ENCODE measurements at places on chromosomes 7 and 10. TPM values are rescaled to one million over a fixed set of nuclear protein-coding genes. Genes with fewer than 3 reads are reported as not detected.

GRCh38 chr10:132803416-132804210 lies 17.7 kb upstream of the NKX6-2 start:
- H3K4me3 ChIP-seq, result no peak overlapping the region
- peaks cover 7% of the 10 kb centered on the region for H3K27me3 ChIP-seq

DNA sequence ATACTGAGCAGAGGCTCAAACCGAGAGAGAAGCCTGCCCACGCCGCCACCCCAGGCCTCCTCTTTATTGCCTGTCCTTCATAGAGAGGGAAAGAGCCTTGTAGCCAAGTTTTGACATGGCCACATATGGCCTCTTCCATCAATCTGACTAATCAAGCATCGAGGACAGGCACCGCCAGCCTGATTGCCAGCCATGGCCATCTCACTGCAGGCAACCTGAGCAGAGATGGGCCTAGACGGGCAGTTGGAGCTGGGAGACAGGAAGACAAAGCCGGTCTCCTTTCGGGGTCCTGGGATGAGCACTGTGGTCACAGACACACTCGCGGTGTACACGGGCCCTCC lies 67.2 kb downstream of the EBF3 start:
- no peak overlapping the region for H3K27ac ChIP-seq
- no peak for DNase-seq
- peaks cover 32% of the 10 kb centered on the region for H3K4me1 ChIP-seq
- peaks cover 65% of the 10 kb centered on the region for H3K27me3 ChIP-seq

DNA sequence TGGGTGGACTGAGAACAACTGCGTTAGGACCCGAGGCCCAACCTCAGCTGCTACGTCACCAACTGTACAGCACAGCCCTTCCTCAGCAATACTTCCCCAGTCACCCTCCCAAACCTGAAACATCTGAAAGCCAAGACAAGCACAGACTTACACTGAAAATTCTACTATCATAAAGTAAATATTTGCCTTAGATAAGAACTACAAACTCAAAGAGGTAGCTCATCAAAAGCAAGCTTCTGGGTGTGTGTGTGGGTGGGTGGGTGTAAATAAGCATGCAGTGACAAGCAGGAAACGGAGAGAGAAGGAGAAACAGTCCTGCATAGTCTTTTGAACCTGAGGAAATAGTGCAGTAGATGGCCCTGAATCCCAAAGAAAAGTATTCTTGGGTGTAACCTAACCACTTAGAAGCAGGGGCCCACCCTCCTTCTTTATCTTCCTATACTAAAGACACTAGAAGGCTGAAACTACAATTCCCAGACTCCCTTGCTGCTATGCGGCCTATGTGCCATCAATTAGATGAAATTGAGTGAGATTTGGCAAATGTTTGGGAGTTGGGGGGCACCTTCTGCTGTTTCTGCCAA lies 18.7 kb downstream of the SLC25A13 start:
- peak overlapping the region; percentile 29 for H3K4me3 ChIP-seq
- H3K36me3 ChIP-seq, result peaks cover 10% of the 10 kb centered on the region
- peaks cover 40% of the 10 kb centered on the region for H3K4me1 ChIP-seq
- DNase-seq, result no peak
- peak overlapping the region; percentile 87 for H3K27ac ChIP-seq
- H3K27me3 ChIP-seq, result no peaks in the 10 kb centered on the region

DNA sequence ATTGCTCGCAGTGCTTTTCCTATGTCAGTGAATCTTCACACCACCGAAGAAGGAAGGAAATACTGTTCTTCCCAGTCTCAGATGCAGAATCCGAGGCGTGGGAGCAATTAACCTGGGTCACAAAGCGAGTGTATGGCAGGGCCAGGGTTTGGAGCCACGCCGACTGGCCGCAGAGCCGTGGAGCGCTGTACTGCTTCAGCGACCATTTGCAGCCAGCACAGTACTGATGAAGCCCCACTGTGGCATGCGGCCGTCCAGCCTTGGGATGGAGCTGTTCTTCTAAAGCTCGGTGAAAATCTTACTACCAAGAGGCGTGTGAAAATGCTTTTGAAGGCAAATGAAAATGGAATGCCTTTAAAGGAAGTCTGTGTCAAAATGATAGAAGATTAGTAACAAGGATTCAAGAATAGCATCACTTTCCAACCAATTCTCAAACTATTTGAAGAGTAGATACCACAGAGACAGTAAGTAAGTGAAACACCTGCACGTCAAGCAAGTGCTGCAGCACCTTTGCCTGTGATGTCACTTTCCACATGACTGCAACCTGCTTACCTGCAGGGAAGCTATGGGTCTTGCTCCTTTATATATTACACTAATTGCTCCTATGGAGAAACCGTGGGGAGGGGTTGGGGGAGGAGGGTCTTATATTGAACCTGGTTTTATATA lies 4.9 kb downstream of the PPP2R2D start:
- H3K4me3 ChIP-seq, result peak overlapping the region; percentile 32
- peaks cover 61% of the 10 kb centered on the region for H3K4me1 ChIP-seq
- no peak overlapping the region for H3K27ac ChIP-seq
- no peaks in the 10 kb centered on the region for H3K27me3 ChIP-seq
- DNase-seq, result no peak
- H3K36me3 ChIP-seq, result peaks cover 15% of the 10 kb centered on the region

DNA sequence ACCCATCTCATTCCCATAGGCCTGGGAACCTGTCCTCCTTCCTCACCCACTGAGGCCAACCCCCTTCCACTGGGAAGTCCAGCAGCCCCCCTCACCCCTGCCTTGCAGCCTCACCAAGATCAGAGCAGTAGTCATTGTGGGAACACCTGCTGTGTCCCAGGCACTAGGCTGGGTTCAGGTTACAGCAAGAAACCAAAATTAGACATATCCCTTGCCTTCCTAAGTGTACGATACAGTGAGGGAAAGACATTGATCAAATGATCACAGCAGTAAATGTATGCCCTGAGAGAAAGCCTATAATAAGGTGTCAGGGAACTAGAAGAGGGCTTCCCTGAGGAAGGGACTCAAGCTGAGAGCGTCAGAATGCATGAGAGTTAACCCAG lies 17.0 kb upstream of the C10orf105 start:
- H3K4me1 ChIP-seq, result peaks cover 19% of the 10 kb centered on the region
- DNase-seq, result no peak
- no peak overlapping the region for H3K4me3 ChIP-seq
- peak overlapping the region; percentile 59 for H3K27ac ChIP-seq

DNA sequence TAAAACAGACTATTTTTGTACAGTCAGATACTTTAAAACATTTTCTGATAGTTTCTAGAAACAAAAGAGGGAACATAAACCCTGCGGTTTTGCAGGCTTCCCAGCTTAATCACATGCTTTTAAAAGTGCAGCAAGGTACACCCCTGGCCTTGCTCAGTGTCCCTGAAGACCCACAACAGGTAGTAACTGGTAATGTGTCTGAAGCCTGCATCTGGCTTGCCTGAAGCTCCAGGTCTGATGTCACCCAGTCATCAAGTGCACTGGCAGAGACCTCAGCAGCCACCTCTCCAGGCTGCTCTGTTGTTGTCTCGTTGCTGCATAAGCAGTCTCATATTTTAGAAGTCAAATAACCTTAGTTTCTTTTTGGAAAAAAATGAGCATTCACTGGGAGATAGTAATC lies 376.1 kb upstream of the MTPN start:
- no peak overlapping the region for H3K4me3 ChIP-seq
- DNase-seq, result no peak
- no peak overlapping the region for H3K27ac ChIP-seq
- no peaks in the 10 kb centered on the region for H3K4me1 ChIP-seq

DNA sequence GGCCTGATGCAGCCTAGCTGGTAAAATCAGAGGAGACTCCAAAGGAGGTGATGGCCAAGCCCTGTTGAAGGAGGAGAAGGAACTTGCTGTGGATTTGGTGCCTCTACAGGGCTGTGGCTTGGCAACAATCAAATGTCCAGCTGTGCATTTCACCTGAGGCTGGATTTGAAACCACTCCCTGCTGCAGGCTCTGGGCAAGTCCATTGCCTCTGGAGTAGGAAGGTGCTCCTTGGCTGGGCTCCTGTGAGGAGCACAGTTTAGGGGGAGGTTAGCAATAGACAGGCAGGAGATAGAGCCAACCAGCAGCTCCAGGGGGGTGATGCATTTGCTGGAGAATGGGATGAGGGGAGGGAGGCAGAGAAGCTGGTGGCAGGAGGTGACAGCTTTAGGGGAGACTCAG lies 26.5 kb downstream of the CDH23 start:
- peaks cover 21% of the 10 kb centered on the region for H3K27me3 ChIP-seq
- no peak overlapping the region for H3K4me3 ChIP-seq
- H3K27ac ChIP-seq, result no peak overlapping the region
- H3K36me3 ChIP-seq, result no peaks in the 10 kb centered on the region
- H3K4me1 ChIP-seq, result peaks cover 9% of the 10 kb centered on the region
- peak; percentile 49 for DNase-seq

GRCh38 chr7:135685306-135686084 lies 23.2 kb downstream of the STMP1 start:
- no peak overlapping the region for H3K27ac ChIP-seq
- peaks cover 24% of the 10 kb centered on the region for H3K4me1 ChIP-seq
- no peak overlapping the region for H3K4me3 ChIP-seq
- no peak for DNase-seq

GRCh38 chr7:6165521-6166320 lies 106.7 kb downstream of the CYTH3 start:
- H3K27ac ChIP-seq, result no peak overlapping the region
- H3K4me3 ChIP-seq, result no peak overlapping the region

GRCh38 chr10:30637881-30638467 lies 8.4 kb upstream of the LYZL2 start:
- no peak for DNase-seq
- no peaks in the 10 kb centered on the region for H3K4me1 ChIP-seq
- no peak overlapping the region for H3K27ac ChIP-seq
- H3K27me3 ChIP-seq, result no peaks in the 10 kb centered on the region
- no peak overlapping the region for H3K4me3 ChIP-seq

GRCh38 chr10:70679498-70679897 lies 7.2 kb downstream of the ADAMTS14 start:
- peaks cover 25% of the 10 kb centered on the region for H3K27me3 ChIP-seq
- H3K27ac ChIP-seq, result no peak overlapping the region
- H3K36me3 ChIP-seq, result no peaks in the 10 kb centered on the region

GRCh38 chr7:113915956-113916355 lies 2.9 kb downstream of the PPP1R3A start:
- no peak overlapping the region for H3K4me3 ChIP-seq
- no peaks in the 10 kb centered on the region for H3K27me3 ChIP-seq
- no peak overlapping the region for H3K27ac ChIP-seq
- H3K4me1 ChIP-seq, result no peaks in the 10 kb centered on the region
- no peaks in the 10 kb centered on the region for H3K36me3 ChIP-seq

The ZNF12 gene
- total RNA-seq, result 30.9 TPM

The OTUD1 gene
- 16.1 TPM for total RNA-seq

The HOXA4 gene
- total RNA-seq, result 37.6 TPM

The PRKCQ gene
- total RNA-seq, result 2.0 TPM

The GPR15LG gene
- 0.70 TPM for total RNA-seq
